Brain microvascular endothelial cell (primary cell): ENCODE measurements at places on chromosomes 6 and 20.

- DNase-seq = no peak
These were observed 3.1 kb upstream of the MAP3K5 start for GRCh38 chr6:136795386-136795785.

GRCh38 chr6:109493865-109494264, 10.8 kb upstream of the ZBTB24 start:
- no peak for DNase-seq

GRCh38 chr6:25659633-25660368, 7.8 kb downstream of the SCGN start:
- no peak for DNase-seq

GRCh38 chr20:41393705-41394066, 27.1 kb upstream of the EMILIN3 start:
- DNase-seq = no peak

GRCh38 chr6:117504478-117505144, 22.1 kb downstream of the DCBLD1 start:
- no peak for DNase-seq

DNA sequence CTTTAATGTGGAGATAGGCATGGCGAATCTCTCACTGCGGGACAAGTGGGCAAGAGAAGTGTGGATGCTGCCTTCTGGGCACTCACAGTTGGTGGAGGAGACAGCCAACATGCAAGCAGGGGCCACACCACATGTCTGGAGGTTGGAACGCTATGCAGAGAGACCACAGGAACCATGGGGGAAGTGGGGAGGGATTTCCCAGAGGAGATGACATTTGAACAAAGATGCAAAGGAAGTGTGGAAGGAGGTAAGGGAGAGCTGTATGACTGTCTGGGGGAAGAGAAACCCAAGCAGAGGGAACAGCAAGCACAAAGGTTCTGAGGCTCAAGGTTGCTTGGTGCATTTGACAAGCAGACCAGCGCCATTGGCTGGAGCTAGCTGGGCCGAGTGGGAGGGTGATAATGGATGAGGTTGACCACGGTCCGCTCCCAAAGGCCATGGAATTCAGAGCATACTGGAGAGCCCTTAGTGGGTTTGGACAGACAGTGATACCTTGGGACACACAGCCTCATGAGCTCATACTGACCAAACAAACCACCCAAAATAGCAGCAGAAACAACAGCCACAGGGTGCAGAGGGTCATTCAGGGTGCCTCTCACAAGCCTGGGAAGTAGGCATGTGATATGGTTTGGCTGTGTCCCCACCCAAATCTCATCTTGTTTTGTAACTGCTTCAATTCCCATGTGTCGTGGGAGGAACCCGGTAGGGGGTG, 7.6 kb upstream of the FAM110A start:
- DNase-seq = peak; percentile 52

- no peak for DNase-seq
These were observed 110.1 kb downstream of the ASXL1 start for GRCh38 chr20:32468313-32468640.

DNA sequence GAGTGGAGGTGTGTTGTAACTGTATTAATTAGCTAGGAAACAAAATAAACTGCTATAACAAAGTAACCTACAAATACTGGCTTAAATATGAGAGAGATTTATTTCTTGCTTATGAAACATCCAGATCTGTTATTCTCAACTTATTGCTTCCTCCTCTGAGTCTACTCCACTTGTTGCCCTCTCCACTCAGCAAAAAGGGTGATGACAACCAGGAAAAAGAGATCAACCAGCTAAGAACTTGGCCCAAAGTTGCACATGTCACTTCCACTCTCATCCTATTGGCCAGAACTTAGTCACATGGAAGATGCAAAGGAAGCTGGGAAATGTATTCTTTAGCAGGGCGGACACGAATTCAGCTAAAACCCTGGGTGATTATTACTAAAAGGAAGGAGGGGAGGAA, 5.2 kb upstream of the TP53RK start:
- no peak for DNase-seq
